Activated CD4-positive, alpha-beta T cell treated with anti-CD3 and anti-CD28 coated beads for 4 hours (primary cell): ENCODE measurements at places on chromosomes 7 and 10.

DNA sequence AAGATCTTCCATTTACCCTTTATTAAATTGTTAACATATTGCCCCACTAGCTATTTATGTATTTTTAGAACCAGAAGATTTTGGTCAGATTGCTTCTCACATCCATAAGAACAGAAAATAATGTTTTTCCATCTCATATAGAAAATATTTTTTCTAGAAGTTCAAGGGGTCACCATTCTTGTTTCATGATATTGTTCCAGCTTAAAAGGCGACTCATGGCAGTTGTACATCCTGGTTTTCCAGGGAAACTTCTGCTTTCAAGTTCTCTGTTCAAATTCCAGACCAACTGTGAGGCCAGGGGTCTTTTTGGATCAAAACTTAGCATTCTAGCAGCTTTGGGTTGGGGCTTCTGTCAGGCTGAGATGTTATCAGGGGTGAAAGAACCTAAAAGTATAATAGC, 84.4 kb downstream of the LRRC4 start:
- DNase-seq, result no peak

DNA sequence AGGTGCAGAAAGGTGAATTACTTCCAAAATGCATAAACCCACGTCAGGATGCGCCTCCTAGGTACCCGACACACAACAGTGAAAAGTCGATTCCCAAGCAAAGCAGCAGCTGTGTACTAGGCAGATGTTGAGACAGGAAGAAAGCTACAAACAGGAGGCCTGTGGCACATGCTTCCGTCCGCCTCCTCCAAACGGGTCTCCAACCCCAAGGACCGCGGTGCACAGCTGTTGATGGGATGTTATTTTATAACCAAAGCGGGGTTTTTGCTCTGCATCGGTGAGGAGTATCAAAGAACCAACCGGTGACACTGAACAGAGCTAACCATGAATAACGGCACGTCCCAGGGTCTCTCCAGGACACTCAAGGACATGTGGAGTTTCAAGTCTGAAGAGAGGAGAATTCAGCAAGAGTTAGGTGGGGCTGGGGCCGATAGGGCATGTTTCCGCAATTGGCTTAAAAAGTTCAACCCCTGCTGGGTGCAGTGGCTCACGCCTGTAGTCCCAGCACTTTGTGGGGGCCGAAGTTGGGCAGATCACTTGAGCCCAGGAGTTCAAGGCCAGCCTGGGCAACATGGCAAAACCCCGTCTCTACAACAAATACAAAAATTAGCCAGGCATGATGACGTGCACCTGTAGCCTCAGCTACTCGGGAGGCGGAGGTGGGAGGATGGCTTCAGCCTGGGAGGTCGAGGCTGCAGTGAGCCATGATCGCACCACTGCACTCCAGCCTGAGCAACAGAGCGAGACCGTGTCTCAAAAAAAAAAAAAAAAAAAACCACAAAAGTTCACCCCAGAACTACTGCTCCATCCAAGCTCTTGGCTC, 108.0 kb downstream of the SMURF1 start:
- DNase-seq, result no peak

GRCh38 chr7:80823057-80823456, 95.8 kb downstream of the SEMA3C start:
- no peak for DNase-seq

DNA sequence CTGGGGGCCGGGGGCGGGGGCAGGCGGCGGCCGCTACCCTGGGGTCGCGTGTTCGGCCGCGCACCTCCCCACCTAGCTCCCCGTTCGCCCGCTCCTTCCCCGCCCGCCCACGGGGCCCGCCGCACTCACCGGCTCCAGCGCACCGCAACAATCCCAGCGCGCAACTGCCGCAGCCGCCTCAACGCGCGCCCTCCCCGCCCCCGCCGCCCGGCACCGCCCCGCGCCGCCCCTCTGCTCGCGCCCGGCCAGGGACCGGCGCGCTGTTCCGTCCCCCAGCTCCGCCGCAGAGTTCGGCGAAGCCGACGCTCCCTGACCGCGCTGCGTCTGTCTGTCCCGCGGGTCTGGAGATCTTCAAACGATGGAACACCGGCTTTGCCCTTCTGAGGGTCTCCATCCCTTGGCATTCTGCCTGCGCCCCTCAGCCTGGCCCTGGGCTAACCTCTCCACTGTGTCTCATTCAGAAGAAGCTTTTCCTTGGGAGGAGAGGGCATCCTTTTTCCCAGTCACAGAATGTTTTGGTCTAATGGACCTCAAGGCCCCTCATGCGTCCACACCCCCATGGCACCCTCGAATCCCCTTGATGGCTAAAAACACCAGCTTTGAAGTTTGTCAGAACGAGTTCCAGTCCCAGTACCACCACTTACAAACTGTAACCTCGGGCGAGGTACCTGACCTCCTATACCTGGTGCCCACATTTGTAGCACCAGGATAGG, at the start of gene NT5C2:
Gene NT5C2, minus strand, starts transcription at position 166 of the 713 bp plus-strand sequence. CDS start 18,314 bp downstream, outside the sequence.
- peak; percentile 77 for DNase-seq

GRCh38 chr7:128084896-128085608, 53.8 kb upstream of the LRRC4 start:
- no peak for DNase-seq

GRCh38 chr10:72267381-72267780, 6.3 kb upstream of the DDIT4 start:
- DNase-seq, result no peak
